ENCODE measurements at places on chromosomes 11 and 22.
A peak's percentile ranks its signal among the peaks of the same experiment; 100 is the strongest.

GRCh38 chr11:32032478-32032877 lies 58.4 kb upstream of the RCN1 start:
- no peak for DNase-seq

DNA sequence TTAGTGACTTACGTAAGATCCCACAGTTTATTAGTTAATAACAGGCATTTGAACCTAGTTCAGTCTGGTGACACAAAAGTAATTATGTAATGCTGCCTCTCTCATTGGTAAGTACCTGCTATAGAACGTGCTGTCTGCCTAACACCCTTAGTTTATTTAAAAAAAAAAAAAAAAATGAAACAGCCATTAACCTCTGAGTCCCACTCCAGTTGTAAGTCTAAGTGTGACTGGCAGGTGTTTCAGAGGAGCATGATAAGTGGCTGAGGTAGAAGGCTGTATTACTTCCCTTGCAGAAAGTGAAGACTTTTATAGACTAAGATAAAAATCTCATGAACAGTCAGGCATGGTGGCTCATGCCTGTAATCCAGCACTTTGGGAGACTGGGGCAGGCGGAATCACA lies 140.5 kb downstream of the TRIM44 start:
- DNase-seq: no peak

GRCh38 chr22:20966883-20967696 lies at the start of gene AIFM3:
AIFM3 (plus strand) TSS chr22:20967255; CDS start chr22:20967945, 690 bp downstream.
- no peak for DNase-seq

GRCh38 chr11:65288706-65289536 lies 25.7 kb upstream of the CDC42EP2 start:
- DNase-seq: no peak

DNA sequence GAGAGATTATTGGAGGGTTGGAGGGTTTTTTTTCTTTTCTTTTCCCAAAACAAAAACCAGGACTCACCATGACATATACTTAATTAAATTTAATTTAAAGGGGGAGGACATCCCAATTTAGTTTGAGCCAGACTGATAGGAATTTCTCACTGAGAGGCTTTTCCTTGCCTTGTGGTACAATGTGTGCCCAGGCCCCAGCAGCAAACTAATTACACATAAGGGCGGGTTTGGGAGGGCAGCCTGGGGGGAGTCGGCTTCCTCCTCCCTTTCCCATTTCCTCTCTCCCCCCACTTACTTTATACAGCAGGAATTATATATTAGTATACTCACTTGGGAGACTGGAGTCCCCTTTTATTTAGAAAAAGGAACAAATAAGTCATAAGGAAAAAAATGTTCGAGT lies 2.9 kb downstream of the TEAD1 start:
- DNase-seq: no peak

DNA sequence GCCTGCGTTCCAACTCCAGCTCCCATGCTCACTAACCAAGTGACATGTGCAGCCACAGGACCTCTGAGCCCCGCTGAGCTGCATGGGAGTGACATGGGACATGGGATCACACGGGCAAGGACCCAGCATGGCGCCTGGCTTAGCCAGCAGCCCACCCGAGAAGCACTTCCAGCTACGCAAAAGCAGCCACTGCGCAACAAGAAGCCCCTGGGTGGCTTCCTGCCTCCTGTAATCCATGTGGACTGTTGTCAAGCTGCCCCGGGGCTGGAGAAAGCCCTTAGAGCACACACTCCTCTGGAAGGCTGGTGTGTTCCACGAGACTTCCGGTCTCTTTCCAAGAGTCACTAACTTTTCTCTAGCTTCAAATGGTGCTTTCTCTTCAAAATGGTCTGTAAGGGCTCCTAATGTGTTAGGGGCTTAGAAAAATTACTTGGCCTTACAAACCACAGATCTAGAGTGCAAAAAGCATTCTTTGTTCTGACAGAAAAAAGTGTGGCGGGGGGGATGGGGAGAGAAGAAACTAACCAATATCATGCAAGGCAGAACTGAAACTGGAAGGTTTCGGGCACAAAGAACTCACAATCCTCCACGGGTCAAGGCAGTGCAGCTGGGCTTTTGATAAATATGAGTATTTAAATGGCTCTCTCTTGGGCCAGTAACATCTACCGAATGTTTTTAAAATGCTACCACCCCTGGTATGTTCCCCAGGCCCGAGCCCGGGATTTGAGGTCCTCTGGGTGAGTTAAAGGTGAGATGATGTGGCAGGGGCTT lies 5.5 kb downstream of the C11orf24 start:
- DNase-seq: no peak

DNA sequence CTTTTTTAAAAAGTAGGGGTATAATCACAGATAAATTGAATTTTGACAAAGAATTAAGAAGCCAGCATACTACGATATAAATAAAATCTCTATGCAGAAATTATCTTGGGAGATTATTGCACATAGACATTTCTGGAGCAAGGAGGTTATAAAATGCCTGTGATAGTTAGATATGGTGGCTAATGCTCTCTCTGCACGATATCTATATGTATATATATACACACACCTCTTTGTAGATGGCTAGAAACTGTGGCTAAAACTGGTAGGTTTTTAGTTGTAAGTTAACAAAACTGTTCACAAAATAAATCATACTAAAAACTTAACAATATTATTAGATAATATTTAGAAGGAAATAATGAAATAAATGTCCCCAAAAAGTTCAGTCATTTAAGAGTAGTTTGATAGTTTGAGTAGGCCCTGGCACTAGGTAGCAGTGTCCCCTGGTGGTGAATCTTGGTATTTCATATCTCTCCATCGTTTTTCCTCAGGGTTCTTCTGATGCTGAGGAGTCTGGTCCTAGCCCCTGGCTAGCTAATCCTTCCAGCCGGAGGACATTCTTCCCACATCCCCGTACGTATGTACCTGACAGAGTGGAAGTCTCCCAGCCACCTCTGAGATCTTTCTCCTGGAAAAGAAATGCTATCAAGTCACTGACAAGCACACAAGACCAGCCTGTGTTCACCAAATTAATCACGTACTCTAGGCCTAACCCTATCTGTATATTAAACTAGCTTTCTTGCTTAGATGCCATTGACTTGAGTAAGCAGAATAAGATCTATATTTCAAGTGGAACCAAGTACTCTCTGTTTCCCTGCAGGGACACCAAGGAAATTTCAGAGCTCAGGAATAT lies 32.2 kb downstream of the ART5 start:
- peak; percentile 26 for DNase-seq

DNA sequence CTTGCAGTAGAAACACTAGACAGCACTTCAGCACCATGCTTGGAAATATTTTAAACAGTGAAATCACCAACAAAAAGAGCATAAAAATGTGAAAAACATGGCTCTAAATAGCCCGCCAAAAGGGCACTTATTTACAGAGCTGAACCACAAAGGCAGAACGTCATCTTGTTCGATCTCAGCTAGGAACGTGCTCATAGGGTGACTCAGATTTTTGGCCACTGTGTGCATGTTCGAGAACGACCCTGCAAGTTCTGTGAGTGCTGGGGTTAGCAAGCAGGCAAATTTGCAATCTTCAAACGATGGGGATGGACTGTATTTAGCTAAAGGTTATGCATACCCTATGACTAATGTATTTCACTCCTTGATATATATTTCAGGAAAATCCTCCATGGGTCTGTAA lies 30.6 kb downstream of the OR2AT4 start:
- DNase-seq: no peak

- DNase-seq: no peak
These were observed 19.2 kb downstream of the NTM start for GRCh38 chr11:131389582-131389981.

DNA sequence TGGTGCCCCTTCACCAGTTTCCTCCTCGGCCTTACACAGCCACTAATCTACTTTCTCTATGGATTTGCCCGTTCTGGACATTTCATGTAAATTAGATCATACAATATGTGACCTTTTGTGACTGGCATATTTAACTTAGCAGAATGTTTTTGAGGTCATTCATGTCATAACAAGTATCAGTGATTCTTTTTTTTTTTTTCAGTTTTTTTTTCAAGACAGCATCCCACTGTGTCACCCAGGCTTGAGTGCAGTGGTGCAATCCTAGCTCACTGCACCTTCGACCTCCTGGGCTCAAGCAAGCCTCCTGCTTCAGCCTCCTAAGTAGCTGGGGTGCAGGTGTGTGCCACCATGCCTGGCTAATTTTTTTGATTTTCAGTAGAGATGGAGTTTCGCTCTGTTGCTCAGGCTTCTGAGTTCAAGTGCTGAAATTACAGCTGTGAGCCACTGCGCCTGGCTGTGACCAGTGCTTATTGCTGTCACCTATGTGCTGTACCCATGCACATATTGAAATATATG lies 22.7 kb downstream of the KIAA1671 start:
- DNase-seq: no peak

DNA sequence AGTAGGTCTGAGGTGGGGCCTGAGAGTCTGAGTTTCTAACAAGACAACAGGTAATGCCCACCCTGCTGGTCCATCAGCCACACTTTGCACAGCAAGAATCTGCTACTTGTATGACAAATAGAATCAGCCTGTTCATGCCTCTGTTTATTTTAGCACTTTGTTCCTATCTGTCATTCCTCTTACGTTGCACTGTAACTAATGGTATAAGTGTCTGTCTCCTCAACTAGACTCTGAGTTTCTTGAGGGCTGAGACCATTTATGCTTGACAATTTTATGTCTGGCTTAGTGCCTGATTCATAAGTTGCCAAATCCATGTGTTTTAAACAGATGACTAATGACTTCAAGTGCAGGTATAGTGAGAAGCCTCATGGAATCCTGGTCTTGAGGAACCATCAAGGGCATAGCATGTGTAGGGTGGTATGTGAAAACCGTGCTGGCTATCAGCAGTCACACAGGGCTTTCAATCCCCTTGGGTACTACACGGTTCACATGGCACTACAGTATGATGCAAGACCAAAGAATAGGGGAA lies 209.7 kb downstream of the C11orf91 start:
- DNase-seq: no peak

DNA sequence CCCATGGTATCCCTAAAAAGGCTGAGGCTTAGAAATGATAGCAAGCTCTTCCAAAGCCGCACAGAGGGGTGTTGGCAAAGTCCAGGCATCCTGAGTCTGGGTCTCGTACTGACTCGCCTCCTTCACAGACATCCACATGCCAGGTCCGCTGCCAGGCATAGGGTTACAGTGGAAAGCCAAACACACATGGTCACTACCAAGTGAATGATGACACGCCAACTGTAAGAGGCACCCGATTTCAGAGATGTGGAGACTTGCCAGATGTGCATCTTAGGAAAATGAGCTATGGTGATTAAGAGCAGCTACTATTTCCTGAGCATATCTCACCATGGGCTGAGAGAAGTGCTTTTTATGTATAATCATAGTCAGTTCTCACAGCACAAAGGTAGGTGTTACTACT lies 314.9 kb downstream of the MIAT start:
- DNase-seq: no peak

DNA sequence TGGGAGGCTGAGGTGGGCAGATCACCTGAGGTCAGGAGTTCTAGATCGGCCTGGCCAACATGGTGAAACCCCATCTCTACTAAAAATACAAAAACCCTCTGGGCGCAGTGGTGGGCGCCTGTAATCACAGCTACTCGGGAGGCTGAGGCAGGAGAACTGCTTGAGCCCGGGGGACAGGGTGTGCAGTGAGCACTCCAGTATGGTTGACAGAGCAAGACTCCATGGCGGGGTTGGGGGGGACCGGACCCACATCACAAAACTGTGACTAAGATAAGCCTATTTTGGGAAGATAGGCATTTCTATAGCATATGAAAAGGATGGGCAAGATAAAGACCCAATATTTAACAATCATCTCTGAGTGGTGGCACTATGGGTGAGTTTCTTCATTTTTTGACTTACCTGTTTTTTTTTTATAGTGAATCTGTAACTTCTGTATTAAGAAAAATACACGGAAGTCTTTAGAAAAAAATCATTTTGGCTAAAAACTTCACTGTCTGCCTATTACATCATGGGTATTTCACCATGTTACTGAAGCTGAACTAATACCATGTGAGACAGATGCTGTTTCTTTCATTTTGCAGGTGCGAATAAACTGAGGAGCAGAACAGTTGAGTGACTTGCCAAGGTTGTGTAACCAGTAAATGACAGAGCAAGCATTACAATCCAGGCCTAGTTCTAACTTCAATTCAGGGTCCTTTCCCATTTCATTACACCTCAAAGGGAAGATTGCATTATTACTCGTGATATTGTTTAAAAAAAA lies 2.5 kb downstream of the CELF1 start:
- no peak for DNase-seq

DNA sequence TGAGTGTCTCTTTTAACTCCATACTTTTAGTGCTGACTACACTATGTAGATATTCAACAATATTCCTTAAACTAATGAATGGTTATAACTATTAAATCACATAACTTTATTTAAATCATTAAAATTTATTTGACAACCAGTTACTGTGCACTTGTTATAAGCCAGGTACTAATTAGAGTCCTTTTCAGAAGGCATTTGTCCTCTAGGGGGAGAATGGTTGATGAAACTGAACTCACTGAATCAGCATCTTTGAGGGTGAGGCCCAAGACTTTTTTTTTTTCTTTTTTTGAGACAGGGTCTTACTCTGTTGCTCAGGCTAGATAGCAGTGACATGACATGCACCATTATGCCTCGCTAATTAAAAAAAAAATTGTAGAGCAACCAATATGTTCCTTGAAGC lies 515.6 kb upstream of the CCDC90B start:
- DNase-seq: no peak
